ENCODE measurements at places on chromosomes 5 and 9.

GRCh38 chr5:103260951-103261350 lies 2.4 kb downstream of the MACIR start:
- DNase-seq, result no peak

- DNase-seq, result no peak
Observed at GRCh38 chr5:1542781-1543180, 19.0 kb upstream of the LPCAT1 start.

GRCh38 chr9:134063571-134064450 lies 4.0 kb downstream of the BRD3 start:
- DNase-seq, result no peak

GRCh38 chr9:111752455-111752854 lies 42.3 kb downstream of the SHOC1 start:
- no peak for DNase-seq

Measured in NCI-H2107 (cell line).